Stimulated activated naive CD4-positive, alpha-beta T cell treated with Interleukin-2 at 50 U/mL for 16 hours (primary cell): ENCODE measurements at places on chromosomes 6 and 20.

- DNase-seq, result no peak
These were observed 4.7 kb downstream of the MMP9 start for GRCh38 chr20:46013322-46013828.

DNA sequence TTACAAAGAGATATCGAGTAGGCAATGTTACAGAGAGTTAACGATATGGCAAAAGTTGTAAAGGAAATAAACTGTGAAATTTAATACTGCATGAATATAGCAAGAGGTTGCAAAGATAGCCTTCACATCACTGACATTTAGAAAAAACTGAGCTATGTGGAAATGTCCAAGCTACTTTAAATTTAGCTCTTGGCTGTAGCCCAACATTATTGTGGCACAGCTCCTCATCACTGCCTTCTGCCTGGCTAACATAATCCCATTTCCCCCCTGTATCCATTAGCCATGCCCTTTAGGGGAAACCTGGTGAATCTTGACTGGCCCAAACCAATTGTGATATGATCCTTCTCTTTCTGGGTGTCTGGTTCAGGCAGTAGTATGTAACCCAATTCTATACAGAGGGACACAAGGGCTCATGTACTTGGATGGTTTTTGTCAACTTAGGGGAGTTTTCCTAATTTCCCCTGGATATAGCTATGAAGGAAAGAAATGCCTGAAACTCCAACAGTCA lies 115.4 kb downstream of the PFDN4 start:
- DNase-seq, result no peak

DNA sequence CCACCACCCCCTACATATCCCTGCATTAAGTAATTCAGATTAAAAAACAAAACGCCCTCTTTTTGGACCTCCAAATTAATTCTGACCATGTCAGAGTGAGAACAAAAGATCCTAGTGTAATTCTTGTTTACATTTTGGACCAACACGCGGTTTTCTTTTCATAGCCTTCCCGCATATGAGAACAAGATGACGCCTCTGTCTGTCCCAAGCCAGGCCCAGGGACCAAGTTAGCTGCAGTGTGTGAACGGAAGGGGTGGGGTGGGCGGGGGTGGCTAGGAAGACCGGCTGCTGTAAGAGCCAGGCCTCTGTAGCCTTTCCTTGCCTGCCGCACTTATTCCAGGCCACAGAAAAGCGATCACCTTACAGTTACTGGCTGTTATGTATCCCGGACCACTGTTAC lies 68.0 kb downstream of the PLCG1 start:
- no peak for DNase-seq

DNA sequence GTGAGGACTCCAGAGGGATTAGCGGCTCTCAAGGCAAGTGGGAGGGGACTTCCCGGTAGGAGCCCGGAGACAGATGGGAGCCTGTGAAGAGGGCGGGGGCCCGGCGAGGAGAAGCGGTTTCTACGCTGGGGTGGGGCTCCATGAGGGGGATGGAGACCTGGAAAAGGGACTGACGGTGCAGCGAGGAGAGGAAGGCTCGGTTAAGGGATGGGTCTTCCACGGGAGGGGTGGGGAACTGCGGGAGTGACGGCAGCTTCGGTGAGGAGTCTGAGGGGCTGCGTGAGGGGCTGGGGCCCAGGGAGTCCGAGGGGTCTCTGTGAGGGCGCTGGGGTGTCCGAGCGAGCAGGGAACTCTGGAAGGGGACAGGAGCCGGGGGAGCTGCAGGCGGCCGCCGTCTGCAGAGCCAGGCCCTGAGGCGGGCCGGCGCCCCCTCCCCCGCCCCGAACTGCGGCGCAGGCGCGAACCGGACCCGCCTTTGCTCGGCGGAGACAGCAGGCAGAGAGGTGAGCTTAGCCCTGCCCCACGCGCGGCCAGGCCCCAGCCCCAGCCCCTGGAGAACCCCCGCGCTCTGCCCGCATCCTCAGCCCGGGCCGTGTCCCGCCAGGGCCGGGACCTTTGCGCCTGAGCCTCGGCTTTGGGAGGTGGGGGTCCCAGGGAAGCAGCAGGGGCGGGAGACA lies at the start of gene NRSN2:
NRSN2 (plus strand) TSS at position 472 of the 677 bp plus-strand sequence. CDS start 2,533 bp downstream, outside the sequence.
- DNase-seq, result no peak

- no peak for DNase-seq
These were observed 306.0 kb upstream of the HS3ST5 start for GRCh38 chr6:114648847-114649246.

DNA sequence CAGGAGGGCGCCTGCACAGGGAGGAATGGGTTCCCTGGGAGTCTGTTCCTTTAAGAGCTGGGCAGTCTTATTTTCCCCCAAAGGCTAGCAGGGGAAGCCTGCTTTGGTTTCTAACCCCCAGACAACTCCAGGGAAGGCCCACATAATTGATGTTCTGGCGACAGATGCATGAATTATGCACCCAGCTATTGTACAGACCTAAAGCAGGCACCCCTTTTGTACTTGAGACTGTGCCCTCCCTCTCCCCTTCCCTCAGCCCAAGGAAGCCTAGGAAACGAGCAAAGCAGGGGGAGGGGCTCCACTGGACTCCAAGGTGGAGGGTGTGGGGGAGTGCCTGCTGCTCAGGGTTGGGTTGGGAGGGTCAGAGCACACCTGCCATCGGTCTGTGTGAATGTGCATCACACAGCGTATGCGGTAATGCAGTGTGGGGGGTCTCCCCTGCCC lies 102.1 kb downstream of the KCNB1 start:
- no peak for DNase-seq

GRCh38 chr20:19936466-19937200 lies 80.5 kb upstream of the NAA20 start:
- no peak for DNase-seq
